RPMI8226 (cell line): ENCODE measurements at places on chromosomes 1 and 21.

- no peak for DNase-seq
Measured at GRCh38 chr1:184065559-184065958, 14.0 kb downstream of the TSEN15 start.

DNA sequence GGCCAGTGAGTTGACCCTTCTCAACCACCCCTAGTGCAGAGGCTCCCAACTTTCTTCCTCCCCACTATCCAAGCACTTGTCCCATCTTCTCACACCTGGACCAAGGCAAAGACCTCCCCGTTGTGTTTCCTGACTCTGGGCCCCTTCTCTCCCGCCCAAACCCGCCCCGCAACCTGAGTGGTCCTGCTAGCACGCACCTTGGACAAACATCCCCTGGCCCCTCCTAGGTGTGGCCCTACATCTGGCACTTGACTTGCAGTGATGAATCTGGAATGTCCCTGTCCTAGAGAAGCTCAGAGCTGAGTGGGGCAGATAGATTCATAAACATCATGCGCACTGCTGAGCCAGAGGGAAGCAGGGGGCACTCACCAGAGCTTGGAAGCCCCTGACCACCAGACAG is 2.3 kb downstream of the SLC5A9 start:
- no peak for DNase-seq

- peak; percentile 41 for DNase-seq
Measured at GRCh38 chr1:17128361-17128760, 9.1 kb upstream of the PADI2 start.

- DNase-seq, result no peak
Measured at GRCh38 chr1:233883671-233884070, 20.8 kb upstream of the SLC35F3 start.

GRCh38 chr1:14826172-14826636 is 227.7 kb downstream of the KAZN start:
- no peak for DNase-seq

DNA sequence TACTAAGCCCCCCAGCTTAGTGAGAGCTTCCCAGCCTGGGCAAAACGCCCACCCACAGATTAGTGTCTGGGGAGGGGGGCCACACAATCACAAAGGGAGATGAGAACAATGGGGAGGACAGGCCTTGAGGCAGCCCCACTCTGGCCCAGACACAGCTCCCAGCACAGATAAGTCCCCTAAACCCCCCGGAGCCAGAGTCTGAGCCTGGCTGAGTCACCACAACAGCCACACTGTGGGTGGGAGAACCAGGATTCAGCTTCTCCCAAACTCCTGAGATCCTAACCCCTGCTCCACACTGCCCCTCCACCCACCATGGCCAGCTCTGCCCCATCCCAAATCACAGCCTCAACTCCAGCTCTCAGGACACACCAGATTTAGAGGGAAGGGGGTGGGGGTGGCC is 4.2 kb downstream of the NECTIN4 start:
- DNase-seq, result no peak

DNA sequence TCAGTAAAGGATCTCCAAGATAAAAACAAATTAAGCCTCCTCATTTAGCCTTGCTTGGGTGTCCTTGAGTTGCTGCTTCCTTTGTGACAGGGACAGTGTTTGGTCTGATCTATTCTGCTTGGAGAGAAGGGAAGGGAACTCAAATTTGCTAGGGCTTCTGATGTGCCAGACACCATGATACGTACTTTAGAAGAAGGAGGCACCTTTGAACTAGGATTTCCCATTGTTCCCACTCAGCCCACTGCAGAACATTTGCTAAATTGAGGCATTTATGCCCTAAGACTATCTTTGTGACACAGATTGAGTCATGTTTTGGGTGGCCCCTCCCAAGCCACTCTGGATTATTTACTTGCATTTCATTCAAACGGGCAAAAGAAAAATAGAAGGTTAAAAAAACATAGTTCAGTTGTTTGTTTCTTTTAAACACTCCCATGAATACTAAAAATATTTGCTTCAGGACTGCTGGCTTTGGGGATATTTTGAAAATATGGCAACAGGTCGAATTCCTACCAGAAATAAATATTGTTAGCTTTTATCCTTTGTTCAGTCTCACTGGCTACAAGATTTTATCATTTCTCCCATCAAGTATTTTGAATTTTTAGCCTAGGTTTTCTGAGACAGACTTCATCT is 81.9 kb upstream of the WLS start:
- DNase-seq, result no peak

- no peak for DNase-seq
Measured at GRCh38 chr1:161981126-161981525, 42.5 kb downstream of the OLFML2B start.

GRCh38 chr1:214707306-214708087 is 104.5 kb downstream of the CENPF start:
- DNase-seq, result no peak

- no peak for DNase-seq
Measured at GRCh38 chr1:32896451-32896850, 4.7 kb downstream of the TMEM54 start.

DNA sequence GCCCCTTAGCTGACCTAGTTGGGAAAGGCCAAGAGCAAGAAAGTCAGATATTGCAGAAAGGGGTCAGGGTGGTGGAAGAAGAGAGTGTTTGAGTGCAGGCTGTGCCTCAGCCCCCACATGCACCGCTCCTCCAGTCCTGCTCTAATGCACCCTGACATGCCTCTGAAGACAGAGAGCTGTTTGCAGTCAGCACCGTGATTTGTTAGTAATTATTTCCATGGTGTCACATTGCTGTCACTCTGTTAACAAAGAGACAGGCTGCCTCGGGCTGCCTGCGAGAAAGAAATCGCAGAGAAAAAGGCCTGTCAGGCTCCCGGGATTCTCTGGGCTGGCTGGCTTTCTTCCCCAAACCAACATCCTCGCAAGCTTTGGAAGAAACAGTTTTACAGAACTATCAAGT is 58.3 kb downstream of the ERI3 start:
- DNase-seq, result no peak

DNA sequence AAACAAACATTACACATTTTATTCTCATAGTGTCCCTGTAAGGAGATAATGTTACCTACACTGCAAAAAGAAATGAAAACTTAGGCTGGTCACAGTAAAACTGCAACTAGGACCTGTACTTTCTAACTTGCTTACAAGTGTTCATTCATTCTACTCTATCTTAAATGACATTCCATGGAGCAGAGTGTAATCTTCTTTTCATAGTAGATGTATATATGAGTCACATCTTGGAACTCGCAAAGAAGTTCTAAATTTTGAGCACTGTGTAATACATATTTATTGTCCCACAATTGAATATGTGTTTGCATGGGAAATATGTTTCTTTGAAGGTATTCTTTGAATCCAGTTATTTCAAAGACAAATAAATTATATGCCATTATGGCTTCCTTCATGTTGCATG is 1258.5 kb upstream of the ADGRL2 start:
- DNase-seq, result no peak

DNA sequence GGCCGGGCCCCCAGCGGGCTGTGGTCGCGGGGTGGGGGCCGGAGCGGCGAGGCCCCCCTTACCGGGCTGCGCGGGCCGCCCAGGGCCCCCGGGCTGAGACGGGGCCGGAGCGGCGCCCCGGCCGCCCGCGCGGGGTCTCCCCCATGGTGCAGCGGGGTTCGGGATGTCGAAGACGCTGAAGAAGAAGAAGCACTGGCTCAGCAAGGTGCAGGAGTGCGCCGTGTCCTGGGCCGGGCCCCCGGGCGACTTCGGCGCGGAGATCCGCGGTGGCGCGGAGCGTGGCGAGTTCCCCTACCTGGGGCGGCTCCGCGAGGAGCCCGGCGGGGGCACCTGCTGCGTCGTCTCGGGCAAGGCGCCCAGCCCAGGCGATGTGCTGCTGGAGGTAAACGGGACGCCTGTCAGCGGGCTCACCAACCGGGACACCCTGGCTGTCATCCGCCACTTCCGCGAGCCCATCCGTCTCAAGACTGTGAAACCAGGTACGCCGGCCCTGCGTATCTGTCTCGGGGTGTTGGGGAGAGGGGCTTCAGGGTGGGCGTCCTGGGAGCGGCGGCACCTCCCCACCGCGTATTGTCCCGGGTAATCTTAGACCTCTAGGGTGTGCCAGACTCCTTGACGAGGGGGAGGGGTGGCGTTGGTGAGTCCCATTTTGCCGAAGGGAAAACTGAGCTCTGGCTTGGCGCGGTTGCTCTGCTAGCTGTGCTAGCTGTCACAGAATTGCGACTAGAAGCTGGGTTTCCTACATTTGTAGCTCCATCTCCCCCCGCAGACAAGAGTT is 745 bp downstream of the MAGI3 start:
- DNase-seq, result peak; percentile 47

GRCh38 chr1:86515597-86515996 is 31.3 kb upstream of the CLCA4 start:
- DNase-seq, result peak; percentile 10

- no peak for DNase-seq
Measured at GRCh38 chr1:191671236-191671635, 487.0 kb upstream of the RGS18 start.

GRCh38 chr1:232767305-232768074 is 37.7 kb upstream of the MAP10 start:
- DNase-seq, result peak; percentile 88

DNA sequence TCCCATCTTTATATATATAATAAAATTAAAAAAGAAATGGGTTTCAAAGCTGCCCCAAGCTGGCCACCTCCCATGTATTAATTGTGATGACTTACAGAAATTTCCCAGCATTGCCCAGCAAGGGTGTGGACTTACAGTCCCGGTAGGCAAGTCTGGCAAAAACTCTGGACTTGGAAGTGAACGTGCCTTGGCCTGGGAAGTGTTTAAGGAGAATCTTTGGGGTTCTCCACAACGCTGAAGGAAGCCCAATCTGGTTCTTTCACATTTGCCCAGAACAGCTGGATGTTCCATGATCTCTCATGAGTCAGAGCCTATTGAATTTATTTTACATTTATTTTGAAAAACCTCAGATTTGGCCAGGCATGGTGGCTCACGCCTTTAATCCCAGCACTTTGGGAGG is 98.4 kb upstream of the SLC45A1 start:
- DNase-seq, result no peak

DNA sequence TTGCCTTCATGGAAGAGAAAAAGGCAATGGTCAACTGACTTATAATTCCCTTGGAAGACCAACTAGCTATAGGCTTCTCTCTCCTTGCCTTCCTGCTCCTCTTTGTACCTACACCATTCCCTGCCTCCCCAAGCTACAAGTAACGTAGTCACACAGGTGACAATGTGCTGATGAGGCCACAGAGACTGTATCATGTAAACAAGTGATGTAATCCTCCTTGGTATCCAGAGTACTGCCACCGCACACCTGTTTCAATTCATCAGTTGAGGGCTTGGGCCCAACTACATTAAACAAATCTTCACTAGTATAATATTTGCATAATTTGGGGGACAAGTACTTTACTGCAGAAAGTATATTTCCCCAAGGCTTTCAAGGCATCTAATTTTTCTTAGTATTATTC is 76.4 kb upstream of the SCYL3 start:
- DNase-seq, result no peak

GRCh38 chr1:38528623-38529022 is 330.9 kb downstream of the RRAGC start:
- no peak for DNase-seq

DNA sequence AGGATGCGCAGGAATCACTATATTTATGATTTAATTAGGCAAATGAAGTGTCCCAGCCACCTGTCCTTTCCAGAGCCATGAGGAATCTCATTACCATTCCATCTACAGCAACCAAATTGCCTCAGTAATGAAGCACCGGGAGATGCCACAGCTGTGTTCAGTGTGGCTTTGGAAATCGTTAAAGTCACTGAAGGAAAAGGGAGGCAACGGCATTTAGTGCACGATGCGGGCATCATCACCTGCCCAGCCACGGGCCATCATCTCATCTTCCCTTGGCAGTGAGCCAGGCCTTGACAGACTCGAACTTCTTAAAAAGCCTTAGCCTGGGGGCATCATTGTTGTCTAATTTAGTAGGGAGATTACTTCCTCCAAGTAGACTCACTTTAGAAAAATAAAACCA is 67.8 kb downstream of the CNIH3 start:
- no peak for DNase-seq

DNA sequence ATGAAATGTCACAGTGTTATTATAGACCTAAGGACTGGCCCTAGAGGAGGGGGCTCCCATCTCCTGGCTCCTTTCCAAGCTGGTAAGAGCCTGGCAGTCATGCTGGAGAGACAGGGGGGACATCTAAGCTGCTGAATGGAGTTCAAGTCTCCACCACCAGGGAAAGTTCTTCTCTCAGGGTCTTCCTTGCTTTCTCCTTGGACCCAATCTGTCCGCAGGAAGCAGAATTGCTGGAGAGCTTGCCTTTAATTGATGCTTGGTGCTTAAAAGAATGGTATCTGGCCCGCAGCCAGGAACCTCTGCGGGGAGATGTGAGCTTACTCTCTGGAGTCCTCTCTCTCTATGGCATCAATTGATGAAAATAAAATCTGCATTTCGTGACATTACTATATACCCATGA is 25.1 kb downstream of the IRF2BP2 start:
- peak; percentile 34 for DNase-seq

GRCh38 chr1:164625004-164625617 is 66.1 kb downstream of the PBX1 start:
- peak; percentile 26 for DNase-seq

- DNase-seq, result no peak
Measured at GRCh38 chr1:58884706-58885661, 101.1 kb upstream of the JUN start.

- DNase-seq, result peak; percentile 49
Measured at GRCh38 chr1:237901299-237901934, 10.7 kb upstream of the ZP4 start.

- no peak for DNase-seq
Measured at GRCh38 chr1:228457017-228457395, 30.2 kb upstream of the RNF187 start.

GRCh38 chr1:26530895-26531598 is 1.5 kb downstream of the RPS6KA1 start:
- peak; percentile 75 for DNase-seq

- no peak for DNase-seq
Measured at GRCh38 chr21:35850029-35850428, 210.3 kb downstream of the SETD4 start.

GRCh38 chr1:13759072-13759471 is 59.1 kb downstream of the PRDM2 start:
- DNase-seq, result no peak

- peak; percentile 33 for DNase-seq
Measured at GRCh38 chr1:26530410-26530894, 891 bp downstream of the RPS6KA1 start.

DNA sequence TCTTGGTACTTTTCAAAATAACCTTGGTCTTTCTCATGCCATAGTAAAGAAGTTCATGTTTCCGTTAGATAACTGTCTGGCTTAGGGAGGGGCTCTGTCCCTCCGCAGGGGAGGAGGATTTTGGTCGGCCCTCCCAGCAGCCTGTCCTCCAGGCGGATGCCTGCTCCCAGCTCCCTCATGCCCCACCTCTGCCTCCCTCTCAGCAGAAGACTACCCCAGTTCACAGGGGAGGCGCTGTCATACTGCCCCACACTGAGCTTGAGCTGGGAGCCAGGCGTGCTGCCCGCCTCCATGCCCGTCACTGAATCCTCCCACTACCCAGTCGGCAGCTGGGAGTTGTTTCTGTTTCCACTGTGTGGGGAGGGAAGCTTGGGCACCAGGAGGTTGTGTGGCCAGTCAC is 127.3 kb downstream of the CAMTA1 start:
- DNase-seq, result no peak
